ENCODE measurements at places on chromosomes 2 and 18.

DNA sequence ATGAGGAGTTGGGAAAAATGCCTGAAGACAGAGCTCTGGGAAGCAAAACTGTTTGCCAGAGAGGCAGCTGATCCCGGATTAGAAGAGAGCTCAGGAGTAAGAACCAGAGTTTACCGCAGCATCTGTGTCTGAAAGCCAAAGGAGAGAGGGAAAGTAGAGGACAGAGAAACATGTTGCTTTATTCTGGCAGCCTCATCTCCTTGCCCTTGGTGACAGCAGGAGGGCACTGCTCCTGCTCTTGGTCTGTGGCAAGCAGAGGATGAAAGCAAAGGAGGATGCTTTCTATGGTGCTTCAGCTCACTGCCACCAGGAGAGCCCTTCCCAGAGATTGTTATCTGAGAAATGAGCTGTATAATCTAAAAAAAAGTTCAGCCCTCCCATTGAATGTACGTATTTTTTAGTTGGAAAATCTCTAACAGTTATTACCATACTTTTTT is 7.7 kb downstream of the SLC1A4 start:
- no peak overlapping the region for H3K4me3 ChIP-seq
- DNase-seq, result peak; percentile 41
- H3K4me1 ChIP-seq, result peaks cover 18% of the 10 kb centered on the region
- no peaks in the 10 kb centered on the region for H3K36me3 ChIP-seq
- H3K27ac ChIP-seq, result no peak overlapping the region

DNA sequence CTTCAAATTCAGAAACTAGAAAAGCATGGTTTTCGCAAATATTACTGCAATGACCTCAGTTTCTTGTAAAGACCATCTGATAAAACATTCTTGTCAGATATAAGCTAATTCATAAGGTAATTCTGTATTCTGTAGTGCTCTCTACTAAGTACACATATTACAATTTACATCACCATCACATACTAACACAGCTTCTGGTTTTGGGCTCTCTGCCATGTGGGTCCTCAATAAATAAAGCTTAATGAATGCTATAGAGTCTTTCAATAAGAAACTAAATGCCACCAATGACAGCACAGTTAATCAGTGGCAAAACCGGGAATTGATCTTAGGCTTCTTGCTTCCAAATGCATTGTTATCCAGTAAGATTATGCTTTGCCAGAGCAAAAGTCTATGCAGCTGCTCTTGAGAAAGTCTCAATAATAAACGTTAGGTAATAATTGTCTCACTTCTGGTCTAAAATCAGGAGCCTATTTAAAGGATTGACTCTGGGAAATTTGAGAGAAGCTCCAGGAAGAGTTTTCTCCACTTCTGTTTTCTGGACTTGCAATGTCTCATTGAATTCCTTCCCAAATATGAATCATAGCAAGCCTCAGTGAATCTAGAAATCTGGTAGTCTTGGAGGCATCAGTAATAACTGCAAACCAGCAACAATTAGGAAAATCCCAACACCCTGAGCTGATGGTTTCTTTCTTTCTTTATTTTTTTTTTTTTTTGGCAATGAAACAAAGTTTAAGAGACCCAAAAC is 67.9 kb upstream of the RAPGEF4 start:
- no peak overlapping the region for H3K4me3 ChIP-seq
- H3K27ac ChIP-seq, result no peak overlapping the region
- no peaks in the 10 kb centered on the region for H3K4me1 ChIP-seq
- no peak for DNase-seq

GRCh38 chr2:169086893-169087467 is 17.6 kb downstream of the DHRS9 start:
- H3K36me3 ChIP-seq, result no peaks in the 10 kb centered on the region
- H3K27me3 ChIP-seq, result no peaks in the 10 kb centered on the region
- DNase-seq, result no peak
- no peaks in the 10 kb centered on the region for H3K4me1 ChIP-seq
- no peak overlapping the region for H3K27ac ChIP-seq

GRCh38 chr2:216934151-216934550 is 74.3 kb upstream of the TNP1 start:
- H3K27ac ChIP-seq, result no peak overlapping the region
- no peak for DNase-seq
- no peak overlapping the region for H3K4me3 ChIP-seq
- no peaks in the 10 kb centered on the region for H3K4me1 ChIP-seq
- no peaks in the 10 kb centered on the region for H3K36me3 ChIP-seq

- no peak overlapping the region for H3K4me3 ChIP-seq
- no peak overlapping the region for H3K27ac ChIP-seq
- no peak for DNase-seq
- no peaks in the 10 kb centered on the region for H3K36me3 ChIP-seq
- no peaks in the 10 kb centered on the region for H3K27me3 ChIP-seq
- no peaks in the 10 kb centered on the region for H3K4me1 ChIP-seq
These were observed 345.8 kb upstream of the TFPI start for GRCh38 chr2:187900021-187900420.

DNA sequence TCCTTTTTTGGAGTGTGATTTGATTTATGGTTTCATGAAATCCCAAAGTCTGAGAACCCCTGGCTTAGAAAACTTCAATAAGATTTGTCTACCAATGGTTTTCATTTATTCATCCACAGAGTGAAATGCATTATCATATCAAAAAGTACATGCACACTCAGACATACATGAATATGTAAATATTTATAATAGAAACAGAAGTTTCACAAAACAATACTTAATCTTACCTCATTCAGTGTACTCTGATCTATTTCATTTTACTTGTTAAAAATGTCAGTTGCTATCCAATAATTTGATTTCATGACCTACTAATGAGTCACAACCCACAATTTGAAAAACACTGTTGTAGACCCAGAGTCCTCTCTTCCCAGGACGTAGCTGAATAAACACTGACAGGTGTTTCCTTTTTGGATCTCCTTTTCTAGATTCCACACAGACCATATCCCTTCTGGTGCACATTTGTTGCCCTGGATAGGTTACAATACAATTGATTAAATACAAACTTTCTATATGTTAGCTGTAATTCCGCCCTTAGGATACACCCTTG is 10.4 kb upstream of the CAVIN2 start:
- no peak overlapping the region for H3K4me3 ChIP-seq
- no peaks in the 10 kb centered on the region for H3K27me3 ChIP-seq
- no peak for DNase-seq
- H3K27ac ChIP-seq, result no peak overlapping the region

DNA sequence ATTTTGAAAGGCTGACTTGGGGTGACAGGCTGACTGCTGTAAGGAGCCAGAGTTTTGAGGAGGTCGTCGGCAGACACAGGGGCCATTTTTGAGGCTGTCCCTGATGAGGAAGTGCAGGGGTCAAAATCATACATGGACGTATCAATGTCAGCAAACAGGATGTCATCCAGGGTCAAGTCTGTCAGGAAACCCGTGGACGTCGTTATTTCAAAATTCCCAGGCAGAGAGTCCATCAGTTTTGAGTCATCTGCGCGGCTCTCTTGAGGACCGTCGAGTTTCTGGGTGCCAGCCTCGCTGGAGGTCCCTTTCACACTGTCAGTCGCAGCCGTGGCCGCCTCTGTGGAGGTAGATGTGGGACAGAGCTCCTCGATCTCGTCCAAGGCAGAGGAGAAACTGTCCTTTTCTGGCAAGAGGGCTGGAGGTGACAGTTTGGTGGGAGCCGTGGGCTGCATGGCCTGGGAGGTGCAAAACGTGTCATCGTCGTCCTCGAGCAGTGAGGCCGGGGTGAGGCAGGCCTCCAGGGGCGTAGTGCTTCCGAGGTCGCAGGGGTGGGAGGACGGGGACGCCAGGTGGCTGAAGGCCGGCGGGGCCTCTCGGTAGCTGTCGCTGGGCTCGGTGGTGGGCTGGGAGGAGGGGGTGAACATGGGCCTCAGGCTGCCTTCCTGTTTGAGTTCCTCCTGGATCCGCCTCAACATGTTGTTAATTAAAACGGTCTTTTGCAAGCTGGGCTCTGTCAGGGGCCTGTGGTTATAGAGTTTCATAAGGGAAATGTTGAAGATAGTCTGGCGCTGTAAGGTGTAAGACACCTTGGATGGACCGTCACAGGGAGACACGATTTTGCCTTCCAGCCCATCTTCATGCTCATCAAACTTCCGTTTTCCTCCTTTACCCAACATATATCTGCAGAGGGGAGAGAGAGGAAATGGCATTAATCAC is 17.5 kb downstream of the SERTAD2 start:
- H3K36me3 ChIP-seq, result peaks cover 8% of the 10 kb centered on the region
- H3K4me3 ChIP-seq, result no peak overlapping the region
- DNase-seq, result no peak
- H3K4me1 ChIP-seq, result no peaks in the 10 kb centered on the region
- H3K27ac ChIP-seq, result no peak overlapping the region
- H3K27me3 ChIP-seq, result no peaks in the 10 kb centered on the region

DNA sequence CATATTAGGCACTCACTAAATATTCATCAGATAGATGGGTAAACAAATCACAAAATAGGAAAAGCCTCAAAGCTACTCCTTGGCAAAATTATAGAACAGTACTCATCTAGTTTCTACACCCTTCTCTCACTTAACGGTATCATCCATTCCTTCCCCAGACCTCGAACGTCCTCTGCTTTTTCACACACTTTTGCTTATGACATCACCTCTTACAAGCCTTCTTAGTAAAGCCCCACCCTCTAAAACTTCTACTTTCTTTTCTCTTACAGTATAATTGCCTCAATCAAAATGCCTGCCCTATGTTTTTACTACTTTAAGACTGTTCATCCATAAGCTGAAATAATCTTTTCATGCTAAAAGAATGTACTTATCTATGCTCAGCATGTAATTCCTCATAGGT is 8.1 kb downstream of the CHN1 start:
- H3K4me3 ChIP-seq, result no peak overlapping the region
- no peaks in the 10 kb centered on the region for H3K4me1 ChIP-seq
- no peaks in the 10 kb centered on the region for H3K27me3 ChIP-seq
- H3K27ac ChIP-seq, result no peak overlapping the region

DNA sequence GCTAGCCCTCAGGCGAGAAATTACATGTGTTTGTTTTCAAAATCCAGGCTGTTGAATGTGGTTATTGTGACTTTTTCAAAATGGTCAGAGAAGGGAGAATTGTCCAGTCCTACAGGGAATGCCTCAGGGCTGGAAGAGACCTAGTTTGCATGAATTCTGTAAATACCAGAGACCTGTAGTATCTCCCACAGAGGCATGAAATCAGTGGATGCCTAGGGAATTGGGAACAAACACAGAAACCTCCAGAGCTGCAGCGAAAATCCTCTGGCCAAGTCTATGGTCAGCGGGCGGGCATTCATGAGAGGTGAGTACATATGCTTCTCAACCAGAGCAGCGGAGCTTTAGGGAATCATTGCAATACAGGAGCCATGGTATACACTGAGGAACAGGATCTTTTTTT is 1596.5 kb upstream of the NXPH2 start:
- H3K27ac ChIP-seq, result no peak overlapping the region
- no peak overlapping the region for H3K4me3 ChIP-seq
- no peak for DNase-seq
- H3K36me3 ChIP-seq, result no peaks in the 10 kb centered on the region
- no peaks in the 10 kb centered on the region for H3K4me1 ChIP-seq

GRCh38 chr2:35447215-35447614 is 908.4 kb upstream of the CRIM1 start:
- no peaks in the 10 kb centered on the region for H3K36me3 ChIP-seq
- no peak for DNase-seq
- no peak overlapping the region for H3K27ac ChIP-seq
- no peaks in the 10 kb centered on the region for H3K27me3 ChIP-seq
- no peaks in the 10 kb centered on the region for H3K4me1 ChIP-seq
- H3K4me3 ChIP-seq, result no peak overlapping the region

DNA sequence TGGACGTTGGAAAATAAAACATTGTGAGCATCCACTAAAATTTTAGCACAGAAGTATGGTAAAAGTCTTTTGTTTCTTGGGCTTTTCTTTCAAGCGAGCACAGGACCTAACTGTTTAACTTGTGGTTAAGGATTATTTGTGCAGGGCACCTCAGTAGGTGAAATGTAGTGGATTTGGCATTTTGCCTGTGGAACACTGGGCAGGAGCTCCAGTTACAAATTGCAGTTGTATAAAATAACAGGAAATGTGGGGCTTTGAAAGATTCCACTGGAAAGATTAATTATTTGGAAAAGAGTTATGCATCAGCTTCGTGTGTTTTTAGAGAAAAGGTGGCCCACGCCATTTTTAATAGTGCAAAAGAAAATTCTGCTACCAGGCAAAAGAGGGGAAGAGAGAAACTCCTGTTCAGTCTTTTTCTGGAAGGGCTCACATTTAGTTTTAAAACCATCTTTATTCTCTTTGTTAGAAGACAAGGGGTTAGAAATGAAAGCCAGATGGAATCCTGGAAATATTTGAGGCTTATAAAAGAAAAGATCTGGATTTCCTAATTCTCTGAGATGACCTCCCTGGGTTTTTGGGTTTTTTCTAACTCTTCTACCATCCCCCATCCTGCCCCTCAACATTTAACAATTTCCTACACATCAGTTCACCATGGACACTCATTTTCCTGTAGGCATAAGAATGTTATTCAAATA is 144.3 kb upstream of the SERTAD2 start:
- no peak overlapping the region for H3K27ac ChIP-seq
- no peak overlapping the region for H3K4me3 ChIP-seq
- H3K27me3 ChIP-seq, result no peaks in the 10 kb centered on the region
- no peaks in the 10 kb centered on the region for H3K4me1 ChIP-seq

DNA sequence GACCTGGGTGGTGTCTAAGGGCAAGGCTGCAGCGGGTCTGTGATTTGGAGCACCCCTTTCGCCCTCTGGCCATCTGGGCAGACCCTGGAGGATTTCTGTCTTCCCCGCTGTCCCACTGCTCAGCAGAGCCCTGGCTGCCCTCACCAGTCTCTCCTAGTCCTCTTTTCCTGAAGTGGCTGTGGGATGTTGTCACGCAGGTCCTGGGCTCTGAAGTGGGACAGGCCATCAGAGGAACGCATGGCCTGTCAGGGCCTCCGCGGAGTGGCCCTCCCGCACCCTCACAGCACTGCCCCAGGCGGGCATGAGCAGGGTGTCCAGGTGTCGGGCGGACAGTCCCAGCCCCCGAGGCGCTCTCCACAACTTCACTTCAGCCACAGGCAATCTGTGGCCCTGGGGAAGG is 1.1 kb upstream of the TMEM185B start:
- peaks cover 10% of the 10 kb centered on the region for H3K4me1 ChIP-seq
- H3K36me3 ChIP-seq, result peaks cover 15% of the 10 kb centered on the region

DNA sequence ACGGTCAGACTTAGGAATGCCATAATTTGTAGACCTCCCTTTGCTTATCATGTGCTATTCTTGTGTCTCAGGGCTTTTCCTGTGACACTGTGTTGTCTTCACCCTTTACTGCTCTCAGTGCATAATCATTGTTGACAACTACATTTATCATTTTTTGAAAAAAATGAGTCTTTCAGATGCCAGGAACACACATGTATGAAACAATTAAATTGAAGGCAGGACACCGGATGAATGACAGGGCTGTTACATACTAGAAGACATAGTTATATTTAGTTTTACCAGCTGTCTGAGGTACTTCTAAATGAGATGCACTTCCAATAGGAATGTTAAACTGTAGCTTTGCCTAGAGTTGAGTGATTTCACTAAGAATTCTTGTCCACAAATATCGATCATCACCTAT is 243.5 kb downstream of the LRP1B start:
- no peak overlapping the region for H3K27ac ChIP-seq
- H3K4me1 ChIP-seq, result no peaks in the 10 kb centered on the region

GRCh38 chr2:497770-498492 is 179.3 kb downstream of the TMEM18 start:
- DNase-seq, result no peak
- H3K27me3 ChIP-seq, result no peaks in the 10 kb centered on the region
- no peaks in the 10 kb centered on the region for H3K36me3 ChIP-seq
- no peak overlapping the region for H3K27ac ChIP-seq
- H3K4me3 ChIP-seq, result no peak overlapping the region
